Activated gamma-delta T cell treated with anti-CD3 and anti-CD28 coated beads, Interleukin-2, amount 50 U/mL, for 16 hours (primary cell): ENCODE measurements at places on chromosomes 2 and 18.

DNA sequence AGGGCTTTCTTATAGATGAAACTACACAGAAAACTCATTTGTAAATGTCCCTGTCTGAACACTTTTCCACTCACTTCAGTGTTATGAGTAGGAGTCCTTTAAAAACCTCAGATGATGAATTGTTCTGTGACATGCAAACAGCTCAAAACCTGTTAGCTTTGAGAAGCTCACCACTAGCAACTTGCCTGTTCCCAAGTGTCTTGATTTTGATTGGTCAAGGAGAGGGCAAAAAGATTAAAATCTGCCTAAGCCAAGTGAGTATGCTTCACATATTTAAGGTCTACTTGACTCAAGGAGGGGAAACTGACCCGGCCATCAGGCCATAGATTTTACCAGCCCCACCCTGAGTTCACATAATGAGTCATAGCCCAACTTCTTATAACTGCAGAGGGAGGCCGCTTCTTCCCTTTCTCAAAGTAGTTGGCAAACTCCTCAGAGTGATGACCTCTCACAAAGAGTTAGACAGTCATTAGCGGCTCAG lies 45.2 kb upstream of the MEIS1 start:
- DNase-seq: no peak

GRCh38 chr18:63180971-63181376 lies 138.6 kb downstream of the BCL2 start:
- DNase-seq: no peak

DNA sequence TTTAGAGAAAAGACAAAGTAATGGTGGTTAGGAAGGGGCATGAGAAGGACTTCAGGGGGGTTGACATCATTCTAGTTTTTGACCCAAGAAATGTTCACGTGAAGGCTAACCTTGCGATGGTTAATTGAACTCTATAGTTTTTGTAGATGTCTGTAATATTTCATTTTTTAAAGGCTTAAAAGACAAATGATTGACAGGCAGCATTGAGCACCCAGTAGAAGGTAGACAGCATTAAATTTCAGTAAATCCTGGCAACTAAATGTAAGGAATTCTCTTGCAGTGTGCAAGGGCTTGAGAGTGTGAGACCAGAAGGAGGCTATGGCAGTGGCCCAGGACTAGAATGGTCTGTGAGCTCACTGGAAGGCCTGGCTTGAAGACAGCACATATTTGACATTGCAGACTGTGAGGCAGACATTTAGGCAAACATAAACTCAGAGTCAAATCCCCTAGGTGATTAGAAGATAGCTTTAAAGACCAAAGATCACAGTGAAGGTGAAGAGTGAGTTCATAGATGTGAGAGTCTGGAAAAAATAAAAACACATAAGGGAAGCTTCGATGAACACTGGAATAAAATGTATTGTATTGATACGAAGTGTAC lies 100.1 kb upstream of the MAP4K4 start:
- DNase-seq: no peak

GRCh38 chr2:61670591-61671501 lies 132.7 kb upstream of the XPO1 start:
- DNase-seq: peak; percentile 22

GRCh38 chr2:203629699-203630098 lies 76.7 kb upstream of the CD28 start:
- DNase-seq: no peak

- DNase-seq: no peak
These were observed 59.3 kb upstream of the ITM2C start for GRCh38 chr2:230805353-230806017.

- DNase-seq: no peak
These were observed 502.1 kb downstream of the TGIF1 start for GRCh38 chr18:3952031-3952430.

DNA sequence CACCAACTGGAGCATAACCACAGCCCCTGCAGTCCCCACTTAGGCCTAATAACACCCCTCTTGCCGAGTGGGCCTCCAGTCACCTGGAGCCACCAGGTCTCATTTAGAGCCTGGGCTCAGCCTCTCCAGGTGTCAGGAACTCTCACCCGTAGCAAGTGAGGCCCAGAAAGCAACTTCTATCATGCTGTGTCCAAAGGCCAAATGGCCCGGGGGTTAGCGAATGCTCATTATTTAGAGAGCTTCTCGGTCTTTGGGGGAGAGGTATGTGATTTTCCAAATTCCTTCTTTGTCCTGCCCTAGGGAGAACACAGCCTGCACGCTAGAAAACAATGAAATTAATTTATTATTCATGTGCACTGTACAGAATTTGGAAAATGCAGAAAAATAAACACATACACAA lies 109.9 kb upstream of the PTPRM start:
- no peak for DNase-seq

GRCh38 chr18:42906761-42907160 lies 208.7 kb downstream of the RIT2 start:
- DNase-seq: no peak

- no peak for DNase-seq
These were observed 775 bp downstream of the SNED1 start for GRCh38 chr2:240998995-240999791.

DNA sequence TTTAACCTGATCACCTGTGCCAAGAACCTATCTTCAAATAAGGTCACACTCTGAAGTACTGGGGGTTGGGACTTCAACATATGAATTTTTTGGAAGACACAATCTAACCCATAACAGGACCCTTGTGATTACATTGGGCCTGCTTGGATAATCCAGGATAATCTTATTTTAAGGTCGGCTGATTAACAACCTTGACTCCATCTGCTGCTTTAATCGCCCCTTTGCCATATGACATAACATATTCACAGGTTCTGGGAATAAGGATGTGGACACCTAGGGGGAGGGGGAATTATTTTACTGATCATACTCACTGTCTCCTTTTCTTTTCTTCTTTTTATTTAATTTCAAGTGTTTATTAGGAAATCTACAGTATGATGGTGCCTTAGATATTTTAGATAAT lies 34.8 kb downstream of the CDH20 start:
- DNase-seq: no peak

DNA sequence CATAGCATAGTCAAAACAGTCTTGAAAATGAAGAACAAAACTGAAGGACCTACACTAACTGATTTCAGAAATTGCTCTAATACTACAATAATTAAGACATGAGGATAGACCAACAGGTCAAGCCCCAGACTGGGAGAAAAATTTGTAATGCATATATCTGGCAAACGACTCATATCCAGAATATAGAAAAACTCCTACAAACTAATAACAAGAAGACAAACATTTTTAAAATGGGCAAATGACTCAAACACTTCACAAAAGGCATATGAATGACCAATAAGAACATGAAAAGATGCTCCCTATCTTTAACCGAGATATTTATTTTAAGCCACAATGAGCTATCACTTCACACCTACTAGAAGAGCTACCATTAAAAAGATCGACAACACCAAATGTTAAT lies 14.2 kb downstream of the TGFBRAP1 start:
- no peak for DNase-seq

DNA sequence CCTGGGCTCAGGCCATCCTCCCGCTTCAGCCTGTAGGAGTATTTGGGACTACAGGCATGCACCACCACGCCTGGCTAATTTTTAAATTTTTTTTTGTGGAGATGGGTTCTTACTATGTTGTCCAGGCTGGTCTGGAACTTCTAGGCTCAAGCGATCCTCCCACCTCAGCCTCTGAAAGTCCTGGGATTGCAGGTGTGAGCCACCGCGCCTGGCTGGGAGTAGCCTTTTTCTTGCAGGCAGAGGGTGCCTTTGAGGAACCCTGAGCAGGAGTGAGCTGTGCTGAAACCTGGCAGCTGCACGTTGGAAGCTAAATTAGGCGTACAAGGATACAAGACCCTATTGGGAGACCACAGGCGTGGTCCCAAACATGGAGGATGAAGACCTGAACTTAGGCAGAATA lies 8.0 kb downstream of the CTDSP1 start:
- DNase-seq: no peak

GRCh38 chr18:616380-616995 lies 19.7 kb downstream of the CLUL1 start:
- DNase-seq: no peak

DNA sequence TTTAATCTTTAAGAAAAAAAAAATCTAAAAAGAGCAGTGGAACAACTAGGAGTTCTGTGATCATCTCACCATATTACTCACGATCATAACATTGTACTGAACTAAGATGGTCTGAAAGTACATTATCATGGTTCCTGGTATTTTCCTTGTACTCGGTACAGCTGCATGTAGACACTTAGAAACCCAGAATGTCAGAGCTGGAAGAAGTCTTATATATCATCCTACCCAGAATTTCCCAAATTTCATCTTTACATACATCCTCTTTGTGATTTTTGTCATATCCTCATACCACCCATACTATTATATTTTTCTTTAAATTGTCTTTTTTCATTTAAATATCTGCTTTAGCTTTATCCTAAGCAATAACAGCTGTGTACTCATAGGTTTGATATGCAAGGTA lies 12.4 kb upstream of the ST3GAL5 start:
- DNase-seq: no peak

DNA sequence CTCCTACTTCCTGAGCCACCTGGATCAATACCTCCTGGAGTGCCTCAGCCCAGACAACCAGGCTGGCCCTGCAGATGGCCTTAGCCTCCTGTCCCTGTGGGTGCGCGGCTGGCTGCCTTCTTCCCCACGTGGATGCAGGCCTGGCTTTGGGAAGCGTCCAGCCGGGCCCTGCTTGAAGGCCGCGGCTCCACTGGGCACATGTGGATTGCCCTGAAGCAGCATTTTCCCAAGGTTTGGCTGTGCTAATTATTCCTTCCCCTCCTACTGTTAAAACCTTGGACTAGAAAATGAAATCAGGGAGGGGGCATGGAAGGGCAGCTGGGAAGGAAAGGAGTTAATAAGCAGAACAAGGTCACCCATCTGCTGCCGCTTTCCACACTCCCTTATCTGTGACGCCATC lies 143.0 kb upstream of the GATA6 start:
- DNase-seq: no peak

DNA sequence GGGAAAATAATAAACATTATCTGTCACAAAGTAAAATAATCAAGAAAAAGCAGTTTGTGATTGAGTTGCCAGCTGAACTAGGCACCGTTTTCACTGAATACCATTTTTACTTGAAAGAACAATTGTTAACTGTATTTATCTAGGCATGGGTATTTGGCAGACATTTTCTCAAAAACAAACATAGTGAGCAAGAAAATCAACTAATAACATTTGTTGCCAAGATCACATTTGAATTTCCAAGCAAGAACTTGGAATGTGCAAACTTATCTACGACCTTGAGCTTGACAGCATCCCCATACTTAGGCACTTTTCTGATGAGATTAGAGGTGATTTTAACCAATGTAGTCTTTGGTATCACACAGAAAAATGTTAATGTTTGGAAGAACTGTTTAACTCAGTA lies 16.7 kb downstream of the SS18 start:
- no peak for DNase-seq

DNA sequence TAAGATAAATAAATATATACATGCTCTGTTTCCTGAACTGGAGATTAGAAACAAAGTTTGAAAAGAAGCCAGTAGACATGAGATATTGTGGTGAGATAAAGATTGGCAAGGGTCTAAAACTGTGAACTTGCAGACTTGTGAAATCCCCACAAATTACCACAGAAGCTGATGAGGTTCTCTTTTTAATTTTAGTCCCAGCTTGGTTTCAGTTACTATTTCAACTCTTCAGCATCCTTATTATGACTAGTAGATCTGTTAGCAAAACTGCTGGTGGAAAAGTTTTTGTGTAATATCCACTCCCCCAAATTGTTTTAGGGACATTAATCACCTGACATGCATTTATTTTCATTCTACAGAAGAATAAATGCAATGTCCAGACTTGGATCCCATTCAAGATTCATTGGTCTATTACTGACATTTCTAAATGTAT lies 20.8 kb downstream of the RASGRP3 start:
- DNase-seq: no peak

DNA sequence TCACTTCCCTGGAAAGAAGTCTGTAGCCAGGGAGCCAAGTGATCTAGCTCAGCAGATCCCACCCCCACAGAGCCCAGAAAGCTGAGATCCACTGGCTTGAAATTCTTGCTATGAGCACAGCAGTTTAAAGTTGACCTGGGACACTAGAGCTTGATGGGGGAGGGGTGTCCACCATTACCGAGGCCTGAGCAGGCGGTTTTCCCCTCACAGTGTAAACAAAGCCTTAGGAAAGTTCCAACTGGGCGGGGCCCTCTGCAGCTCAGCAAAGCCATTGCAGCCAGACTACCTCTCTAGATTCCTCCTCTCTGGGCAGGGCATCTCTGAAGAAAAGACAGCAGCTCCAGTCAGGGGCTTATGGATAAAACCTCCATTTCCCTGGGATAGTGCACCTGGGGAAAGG lies 887.2 kb upstream of the LRATD1 start:
- DNase-seq: no peak

- no peak for DNase-seq
These were observed 228.6 kb downstream of the SATB2 start for GRCh38 chr2:199228887-199229819.

DNA sequence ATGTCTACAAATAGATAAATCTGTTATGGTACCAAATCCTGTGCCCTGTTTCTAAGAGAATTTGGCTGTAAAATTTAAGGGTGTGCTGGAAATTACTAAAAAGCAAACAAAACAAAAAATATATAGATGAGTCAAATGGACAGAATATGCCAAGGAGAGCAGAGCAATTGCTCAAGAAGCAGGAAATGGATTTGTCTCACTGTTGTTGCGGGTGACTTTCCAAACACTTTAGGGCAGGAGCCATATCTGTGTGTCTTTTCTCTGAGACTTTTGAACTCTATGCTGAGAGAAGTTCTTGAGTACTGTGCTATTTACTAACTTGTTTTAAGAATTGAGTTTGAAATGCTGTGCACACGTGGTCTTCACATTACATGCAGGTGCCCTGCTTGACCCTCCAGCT lies 221.7 kb downstream of the PHLPP1 start:
- no peak for DNase-seq

GRCh38 chr2:1736045-1736444 lies 8.3 kb downstream of the PXDN start:
- no peak for DNase-seq
